ENCODE measurements at places on chromosomes 6 and 20.

DNA sequence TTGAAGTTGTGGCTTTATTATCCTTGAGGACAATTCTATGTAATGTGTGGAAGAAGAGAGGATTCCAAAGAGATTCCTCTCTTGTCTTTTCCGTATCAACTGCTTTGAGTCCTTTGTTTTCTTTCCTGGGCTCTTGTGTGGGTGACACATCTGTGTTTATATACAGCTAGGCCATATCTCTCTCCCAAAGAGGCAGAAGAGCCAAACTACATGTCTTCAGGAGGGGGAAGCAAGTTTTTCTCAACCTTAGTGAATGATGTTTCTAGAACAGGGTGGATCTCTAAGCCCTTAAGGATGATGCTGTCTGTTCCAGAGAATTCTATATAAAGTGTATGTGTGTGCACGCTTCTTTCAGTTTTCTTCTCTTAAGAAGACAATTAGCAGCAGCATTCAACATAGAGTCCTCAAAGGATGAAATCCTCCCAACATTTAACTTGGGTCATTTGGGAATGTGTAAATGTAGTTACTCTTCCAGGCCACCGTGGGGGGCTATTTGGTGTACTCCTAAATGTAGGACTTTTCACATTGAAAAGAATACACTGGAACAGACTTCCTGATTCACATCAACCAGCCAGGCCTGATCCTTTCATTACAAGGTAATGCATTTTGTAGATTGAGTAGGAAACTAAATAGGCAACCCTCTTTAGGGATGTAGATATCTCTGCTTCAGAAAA is 92.8 kb upstream of the EEF1E1 start:
- DNase-seq, result peak; percentile 21

GRCh38 chr6:159282421-159282820 is 113.2 kb downstream of the FNDC1 start:
- DNase-seq, result no peak

GRCh38 chr20:63831646-63831992 is 555 bp upstream of the ZBTB46 start:
- peak; percentile 44 for DNase-seq

DNA sequence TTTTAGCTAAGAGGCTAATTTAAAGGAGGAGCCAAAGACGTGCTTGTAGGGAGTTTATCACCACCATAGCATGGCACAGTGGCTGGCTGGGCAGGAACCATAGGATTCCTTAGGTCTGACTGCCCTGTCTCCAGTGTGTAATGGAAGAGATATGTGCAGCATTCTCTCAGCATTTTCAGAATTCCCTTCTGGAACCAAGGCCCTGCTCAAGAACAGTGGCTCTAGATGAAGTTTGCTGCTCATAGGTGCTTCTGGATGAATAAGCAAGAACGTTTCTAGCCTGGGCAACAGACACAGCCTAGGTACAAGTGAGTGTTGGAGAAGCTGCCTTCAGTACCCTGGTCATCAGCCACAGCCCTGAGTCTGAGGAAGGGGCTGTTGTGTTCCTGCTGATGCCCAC is 69.1 kb downstream of the LCA5 start:
- no peak for DNase-seq

GRCh38 chr20:47304287-47304686 is 52.2 kb downstream of the ZMYND8 start:
- DNase-seq, result no peak

GRCh38 chr6:137678451-137678850 is 184.3 kb upstream of the OLIG3 start:
- DNase-seq, result no peak

- no peak for DNase-seq
Observed at GRCh38 chr6:6461138-6461537, 127.4 kb upstream of the LY86 start.

- DNase-seq, result peak; percentile 48
Observed at GRCh38 chr6:159169193-159169555, at the start of gene FNDC1. TSS of gene FNDC1 (plus strand) at chr6:159169400. CDS start at chr6:159169597, 197 bp downstream.

DNA sequence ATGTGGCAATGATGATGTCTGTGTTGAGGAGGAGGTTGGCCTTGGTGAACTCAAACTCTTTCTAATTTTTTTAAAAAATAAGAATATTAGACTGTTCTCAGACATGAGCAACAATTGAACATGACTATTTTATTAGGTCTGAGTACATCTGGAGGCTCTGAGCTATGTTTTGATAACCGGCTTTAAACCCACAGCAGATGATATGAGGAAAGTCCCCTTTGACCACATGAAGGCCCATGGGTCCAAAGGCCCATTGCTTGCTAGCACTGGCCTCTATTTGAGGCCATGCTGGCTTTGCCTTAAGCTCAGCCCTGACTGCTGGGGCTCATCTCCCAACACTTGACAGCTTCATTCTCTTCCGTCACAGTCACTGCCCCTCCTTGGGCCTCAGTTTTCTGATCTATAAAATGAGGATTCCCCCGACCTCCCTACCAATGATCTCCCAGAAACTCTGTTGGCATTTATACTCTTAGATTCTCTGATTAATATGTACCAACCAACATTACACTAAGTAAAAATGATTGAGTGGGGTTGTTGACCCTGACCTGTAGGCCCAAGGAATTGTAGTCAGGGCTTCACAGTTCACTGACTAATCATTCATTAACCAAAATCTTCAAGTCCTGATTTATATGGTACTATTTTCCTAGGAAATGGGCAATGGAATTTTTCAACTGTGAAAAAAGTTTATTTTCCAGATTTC is 23.9 kb upstream of the TINAG start:
- no peak for DNase-seq

DNA sequence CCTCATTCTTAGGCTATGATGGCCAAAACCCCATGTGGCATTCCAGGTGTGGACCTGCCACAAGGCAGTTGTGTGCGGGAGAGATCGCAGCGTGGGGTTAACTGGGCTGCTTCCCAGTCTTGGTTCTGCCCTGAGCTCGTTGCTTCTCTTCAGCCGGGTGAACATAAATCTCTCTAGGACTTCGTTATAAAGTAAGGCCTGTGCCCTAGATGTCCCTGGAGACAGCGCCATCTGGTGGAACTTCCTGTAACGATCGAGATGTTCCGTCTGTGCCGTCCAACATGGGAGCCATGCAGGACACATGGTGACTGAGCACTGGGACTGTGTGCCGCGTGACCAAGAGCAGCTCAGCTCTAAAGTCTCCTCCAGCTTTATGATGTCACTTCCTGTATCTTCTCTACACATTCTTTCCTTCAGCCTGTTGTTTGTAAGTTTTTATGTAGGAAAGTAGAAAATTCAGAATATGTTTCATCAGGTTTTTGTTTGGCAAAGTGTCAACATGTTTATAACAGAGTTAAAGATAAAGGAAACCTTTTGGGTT is 26.8 kb upstream of the RPP40 start:
- peak; percentile 95 for DNase-seq
